ENCODE measurements at places on chromosomes 2 and 18. TPM values are rescaled to one million over a fixed set of nuclear protein-coding genes. Genes with fewer than 3 reads are reported as not detected.
A peak's percentile ranks its signal among the peaks of the same experiment; 100 is the strongest.

SLC16A14 gene
- 8.2 TPM for total RNA-seq

- no peak for DNase-seq
Observed at GRCh38 chr2:61962095-61962984, 56.9 kb downstream of the COMMD1 start.

DNA sequence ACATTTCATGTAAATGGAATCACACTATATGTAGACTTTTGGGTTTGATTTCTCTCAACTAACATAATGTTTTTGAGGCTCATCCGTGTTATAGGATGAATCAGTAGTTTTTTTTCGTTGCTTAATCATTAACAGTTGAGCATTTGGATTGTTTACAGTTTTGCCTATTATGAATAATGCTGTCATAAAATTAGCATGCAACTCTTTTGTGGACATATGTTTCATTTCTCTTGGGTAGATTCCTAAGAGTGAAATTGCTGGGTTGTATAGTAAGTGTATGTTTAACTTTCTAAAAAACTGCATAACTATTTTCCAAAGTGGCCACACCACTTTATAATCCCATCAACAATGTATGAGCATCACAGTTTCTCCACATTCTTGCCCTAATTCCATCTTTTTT, 7.7 kb upstream of the RHBDD1 start:
- no peak for DNase-seq

GRCh38 chr2:236714080-236714479, 144.5 kb downstream of the ACKR3 start:
- DNase-seq = no peak

SH3RF3 gene
- total RNA-seq = 8.5 TPM

- no peak for DNase-seq
Observed at GRCh38 chr2:39938035-39938835, 159.2 kb upstream of the THUMPD2 start.

DNA sequence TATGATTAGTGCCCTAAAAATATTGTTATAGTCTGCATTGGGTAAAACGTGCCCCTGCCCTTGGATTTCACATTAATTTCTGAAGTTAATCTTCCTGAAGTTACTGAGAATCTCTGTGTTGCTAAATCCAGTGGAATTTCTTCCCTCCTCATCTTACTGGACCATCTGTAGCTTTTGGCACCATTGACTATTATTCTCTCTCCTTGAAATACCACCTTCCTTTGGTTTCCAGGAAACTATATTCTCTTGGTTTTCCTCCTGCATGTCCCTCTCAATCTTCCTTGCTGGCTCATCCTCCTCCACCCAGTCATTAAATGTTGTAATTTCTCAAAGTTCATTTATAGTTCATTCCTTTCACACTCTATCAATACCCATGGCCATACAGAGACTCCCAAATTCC, 110.6 kb upstream of the SLC35G4 start:
- DNase-seq = no peak

CCDC68 gene
- total RNA-seq = 10.6 TPM

DNA sequence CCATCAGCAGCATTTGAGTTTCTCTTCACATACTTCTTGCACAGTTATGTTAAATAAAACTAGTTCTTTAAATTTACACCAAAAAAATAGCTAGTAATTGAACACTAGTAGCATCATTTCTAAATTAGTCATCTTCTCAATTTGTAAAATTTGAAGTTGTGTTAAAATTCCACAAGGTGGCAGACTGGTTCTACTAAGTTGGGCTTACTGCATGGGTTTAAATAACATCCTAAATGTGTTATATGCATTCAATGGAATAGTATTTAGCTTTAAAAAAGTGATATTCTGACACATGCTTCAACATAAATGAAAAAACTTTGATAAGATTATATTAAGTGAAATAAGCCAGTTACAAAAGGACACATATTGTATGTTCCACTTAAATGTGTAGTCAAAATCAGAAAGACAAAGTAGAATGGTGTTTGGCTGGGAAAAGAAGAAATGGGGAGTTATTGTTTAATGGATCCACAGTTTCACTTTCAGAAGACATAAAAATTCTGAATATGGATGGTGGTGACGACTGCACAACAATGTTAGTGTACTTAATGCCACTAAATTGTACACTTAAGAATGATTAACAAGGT, 28.7 kb upstream of the RPRD1A start:
- peak; percentile 71 for DNase-seq

- DNase-seq = no peak
Observed at GRCh38 chr2:237574467-237574866, 8.1 kb downstream of the PRLH start.

THSD7B gene
- total RNA-seq = 0.25 TPM

TMEM237 gene
- 15.4 TPM for total RNA-seq

SRD5A2 gene
- total RNA-seq = 5.3 TPM

TEKT4 gene
- total RNA-seq = 4.1 TPM

LRP1B gene
- 6.5 TPM for total RNA-seq

PROKR1 gene
- not detected for total RNA-seq

- DNase-seq = no peak
Observed at GRCh38 chr2:137769406-137769805, 194.9 kb upstream of the HNMT start.

- DNase-seq = no peak
Observed at GRCh38 chr2:150327564-150328489, 159.6 kb downstream of the RND3 start.
